ENCODE measurements at places on chromosomes 3 and 15.

- DNase-seq = no peak
Measured at GRCh38 chr3:46466273-46466672, 1.6 kb upstream of the LTF start.

DNA sequence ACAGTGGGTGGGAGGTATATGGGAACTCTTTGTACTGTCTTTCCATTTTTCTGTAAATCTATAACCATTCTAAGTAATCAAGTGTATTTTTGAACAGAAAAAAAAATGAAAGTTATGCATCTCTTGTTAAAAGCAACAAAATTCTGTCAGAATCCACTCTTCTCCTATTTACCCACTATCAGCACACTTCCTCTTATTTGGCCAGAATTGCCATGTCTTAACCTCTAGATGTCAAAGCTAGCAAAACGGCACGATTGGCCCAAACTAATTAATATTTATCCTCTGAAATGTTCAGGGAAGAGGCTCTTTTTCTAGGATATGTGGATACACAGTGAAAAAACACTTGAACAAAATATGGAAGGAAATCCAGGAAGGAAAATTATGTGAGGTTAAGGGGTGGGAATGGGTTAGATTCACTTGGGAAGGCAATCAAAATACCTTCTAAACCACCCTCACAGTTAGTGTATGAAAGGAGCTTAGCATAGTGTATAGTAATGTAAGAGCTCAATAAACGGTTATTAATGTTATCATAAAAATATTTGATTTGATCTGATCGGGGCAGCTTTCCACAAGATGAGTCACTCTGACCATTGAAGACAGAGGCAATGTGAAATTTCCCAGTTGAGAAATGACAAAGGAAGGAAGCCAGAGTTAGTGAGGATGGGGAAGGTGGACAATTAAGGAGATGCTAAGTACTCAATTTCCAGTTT is 20.1 kb upstream of the TGFBR2 start:
- DNase-seq = no peak

- DNase-seq = no peak
Measured at GRCh38 chr3:56630966-56631365, 52.1 kb downstream of the TASOR start.

DNA sequence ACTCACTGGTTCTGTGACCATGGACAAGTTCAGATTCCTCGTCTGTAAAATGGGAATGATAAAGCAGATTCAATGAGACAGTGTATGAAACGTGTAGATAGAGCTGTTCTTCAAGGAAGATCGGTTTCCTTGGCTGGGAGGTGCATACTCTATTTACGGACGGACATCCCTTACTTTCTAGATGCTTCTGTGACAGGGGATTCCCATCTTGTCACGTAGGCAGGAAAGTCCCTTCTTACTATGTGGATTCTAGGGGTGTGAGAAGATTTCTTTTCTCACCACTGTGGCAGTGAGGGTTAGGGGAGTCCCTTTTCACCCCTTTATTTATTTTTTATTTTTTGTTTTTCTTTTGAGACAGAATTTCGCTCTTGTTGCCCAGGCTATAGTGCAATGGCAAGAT is 180.9 kb upstream of the TBL1XR1 start:
- no peak for DNase-seq

DNA sequence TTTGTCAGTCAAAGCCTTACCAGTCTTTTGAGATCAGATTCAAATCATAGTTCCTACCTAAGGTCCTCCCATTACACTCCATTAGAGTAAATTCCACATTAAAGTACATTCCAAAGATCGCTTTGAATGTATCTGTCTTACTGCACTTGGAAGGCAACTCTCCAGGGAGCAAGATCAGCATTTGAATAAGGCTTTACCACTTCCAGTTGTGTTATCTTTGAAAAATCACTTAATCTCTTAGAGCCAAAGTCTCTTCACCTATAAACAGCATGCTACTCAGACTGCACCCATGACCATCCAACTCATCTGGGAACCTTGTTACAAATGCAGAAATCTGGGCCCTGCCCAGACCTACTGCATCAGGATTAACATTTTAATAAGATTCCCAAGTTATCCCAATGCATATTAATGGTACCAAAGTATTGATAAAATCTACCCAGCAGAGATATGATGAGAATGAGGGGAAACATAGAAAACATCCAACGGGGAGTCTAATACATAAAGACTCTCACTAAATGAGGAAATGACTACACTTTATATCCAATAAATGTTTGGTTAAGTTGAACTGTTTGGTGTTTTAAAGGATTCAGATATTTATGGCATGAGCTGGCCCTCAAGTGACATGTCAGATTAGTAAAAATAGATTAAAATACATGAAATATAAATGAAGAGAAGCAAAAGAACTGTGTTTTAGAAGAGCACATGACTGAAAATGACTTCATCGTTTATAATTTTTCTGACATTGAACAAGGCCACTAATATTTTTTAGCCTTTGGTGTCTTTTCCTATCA is 75.9 kb downstream of the TNIK start:
- no peak for DNase-seq

DNA sequence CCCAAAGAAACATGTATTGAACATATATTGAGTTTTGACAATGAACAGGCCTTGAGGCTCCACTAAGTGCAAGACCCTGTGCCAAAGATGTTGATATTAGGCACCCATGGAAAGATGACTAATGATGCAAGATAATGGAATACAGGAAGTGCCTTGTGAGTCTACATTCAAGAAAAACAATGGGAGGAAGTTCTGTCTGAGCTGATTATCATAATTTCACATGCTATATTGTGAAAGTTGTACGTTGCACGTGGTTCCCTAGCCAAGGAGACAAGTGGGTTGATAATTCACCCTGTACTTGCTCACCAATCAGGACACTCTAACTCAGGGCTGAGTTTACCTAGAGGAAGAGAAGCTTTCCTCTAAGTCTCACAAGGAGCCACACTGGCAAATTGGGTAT is 186.9 kb upstream of the STAC start:
- no peak for DNase-seq

DNA sequence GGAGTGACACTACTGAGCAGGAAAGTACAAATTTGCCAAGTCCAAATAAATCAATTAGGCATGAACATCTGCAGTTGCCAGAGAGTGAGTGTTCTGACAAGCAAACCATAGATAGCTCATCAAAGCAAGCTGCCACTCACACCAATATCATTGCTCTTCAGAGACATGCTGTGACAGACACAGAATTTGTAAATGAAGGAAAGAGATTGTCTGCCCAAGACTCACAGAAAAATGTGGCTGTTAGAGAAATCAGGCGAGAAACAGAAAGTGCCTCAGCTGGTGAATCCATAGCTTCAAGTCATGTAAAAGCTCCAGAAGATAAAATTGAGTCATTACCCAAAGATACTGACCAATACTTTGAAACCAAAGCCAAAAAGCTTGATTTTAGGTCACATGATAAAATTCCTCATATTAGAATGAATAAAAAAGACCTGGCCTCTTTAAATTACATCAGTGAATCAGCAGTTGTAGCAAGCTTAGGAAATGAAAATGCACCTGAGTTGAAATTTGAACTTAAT is 50.8 kb downstream of the CRYBG3 start:
- DNase-seq = no peak

- DNase-seq = peak; percentile 69
Measured at GRCh38 chr3:100893590-100893989, 99.6 kb downstream of the ABI3BP start.

GRCh38 chr3:78761126-78761525 is 1006.7 kb downstream of the ROBO1 start:
- no peak for DNase-seq

- DNase-seq = no peak
Measured at GRCh38 chr15:32878342-32878741, 160.5 kb downstream of the GREM1 start.

All from D341Med (cell line).